ENCODE measurements at places on chromosomes 3 and 15. TPM values are rescaled to one million over a fixed set of nuclear protein-coding genes. Genes with fewer than 3 reads are reported as not detected.

- no peak for DNase-seq
- no peak overlapping the region for H3K4me3 ChIP-seq
- H3K27ac ChIP-seq, result no peak overlapping the region
- no peaks in the 10 kb centered on the region for H3K36me3 ChIP-seq
These were observed 109.5 kb downstream of the ROBO2 start for GRCh38 chr3:77149382-77149781.

Gene ATP10A
- total RNA-seq, result 0.59 TPM

Gene NR2F2
- total RNA-seq, result 24.6 TPM

- no peak overlapping the region for H3K27ac ChIP-seq
- H3K4me1 ChIP-seq, result peaks cover 25% of the 10 kb centered on the region
- no peaks in the 10 kb centered on the region for H3K27me3 ChIP-seq
- no peaks in the 10 kb centered on the region for H3K36me3 ChIP-seq
- no peak for DNase-seq
- H3K4me3 ChIP-seq, result no peak overlapping the region
These were observed 946.8 kb downstream of the TUSC7 start for GRCh38 chr3:117656391-117656790.

DNA sequence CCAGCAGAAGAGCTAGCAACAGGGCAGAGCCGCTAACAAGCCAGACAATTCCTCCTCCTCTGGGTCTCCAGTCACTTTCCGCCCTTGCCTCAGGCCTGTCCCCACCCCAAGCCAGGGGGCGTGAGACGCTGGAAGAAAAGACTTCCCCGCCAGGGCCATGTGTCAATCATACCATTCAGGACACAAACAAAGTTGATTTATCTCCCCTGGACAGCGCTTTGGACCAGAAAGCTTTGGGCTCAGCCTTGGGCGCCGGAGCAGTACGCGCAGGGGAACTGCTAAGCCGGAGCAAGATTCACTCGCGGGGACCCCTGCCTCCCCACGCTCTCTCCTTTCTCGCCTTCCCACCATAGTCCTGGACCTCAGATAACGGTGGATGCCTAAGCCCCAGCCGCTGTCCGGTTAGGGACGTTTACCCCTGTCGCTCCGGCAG lies 479 bp downstream of the LRRC2 start:
- peak; percentile 77 for DNase-seq
- peaks cover 9% of the 10 kb centered on the region for H3K4me1 ChIP-seq
- H3K27ac ChIP-seq, result no peak overlapping the region
- H3K4me3 ChIP-seq, result peak overlapping the region; percentile 58
- peaks cover 57% of the 10 kb centered on the region for H3K27me3 ChIP-seq
- H3K36me3 ChIP-seq, result no peaks in the 10 kb centered on the region

All from neural progenitor cell (in vitro differentiated cells).